ENCODE measurements at places on chromosomes 7 and 10. TPM values are rescaled to one million over a fixed set of nuclear protein-coding genes. Genes with fewer than 3 reads are reported as not detected.

BLVRA gene
- 35.8 TPM for total RNA-seq

HGF gene
- 792 TPM for total RNA-seq

CDHR1 gene
- total RNA-seq, result not detected

IFIT3 gene
- total RNA-seq, result 32.0 TPM

C10orf105 gene
- under 0.01 TPM for total RNA-seq

ZNF655 gene
- 51.4 TPM for total RNA-seq

MSMB gene
- not detected for total RNA-seq

SSC4D gene
- 0.56 TPM for total RNA-seq

TRUB1 gene
- 27.7 TPM for total RNA-seq

HOXA9 gene
- not detected for total RNA-seq

MRM2 gene
- total RNA-seq, result 11.8 TPM

SPDYE6 gene
- total RNA-seq, result not detected

LBX1 gene
- not detected for total RNA-seq

ANKRD61 gene
- 0.26 TPM for total RNA-seq

HMX3 gene
- total RNA-seq, result not detected

CYP17A1 gene
- total RNA-seq, result not detected
